ENCODE measurements at places on chromosomes 16 and 17. TPM values are rescaled to one million over a fixed set of nuclear protein-coding genes. Genes with fewer than 3 reads are reported as not detected.

KLHL10 gene
- total RNA-seq = not detected

GLYR1 gene
- total RNA-seq = 40.2 TPM

SLC52A1 gene
- not detected for total RNA-seq

DHRS7C gene
- not detected for total RNA-seq

DLX4 gene
- 0.53 TPM for total RNA-seq

KRTAP9-2 gene
- total RNA-seq = not detected

CDRT15 gene
- not detected for total RNA-seq

NTN1 gene
- 0.32 TPM for total RNA-seq

APOBR gene
- total RNA-seq = 0.05 TPM

KREMEN2 gene
- 4.1 TPM for total RNA-seq

CCL8 gene
- total RNA-seq = not detected

G6PC1 gene
- total RNA-seq = not detected

MT1G gene
- not detected for total RNA-seq

SCPEP1 gene
- total RNA-seq = 34.1 TPM

CLEC19A gene
- not detected for total RNA-seq

RRAD gene
- 0.68 TPM for total RNA-seq

TPPP3 gene
- 0.64 TPM for total RNA-seq

NDUFAF8 gene
- 147 TPM for total RNA-seq

KCNH6 gene
- total RNA-seq = not detected

NPW gene
- total RNA-seq = 1.5 TPM

ZP2 gene
- total RNA-seq = not detected

HAGHL gene
- 41.0 TPM for total RNA-seq

CHD9NB gene
- total RNA-seq = 0.30 TPM

SMIM5 gene
- total RNA-seq = 1.2 TPM

RAB11FIP4 gene
- total RNA-seq = 1.4 TPM

GFAP gene
- 0.23 TPM for total RNA-seq

EPX gene
- not detected for total RNA-seq

CLDN9 gene
- not detected for total RNA-seq

FOXC2 gene
- 9.2 TPM for total RNA-seq

GLIS2 gene
- total RNA-seq = 2.9 TPM

CEP112 gene
- 1.6 TPM for total RNA-seq

GJD3 gene
- not detected for total RNA-seq

NOB1 gene
- 60.7 TPM for total RNA-seq

C16orf96 gene
- not detected for total RNA-seq

ARHGAP27 gene
- 13.4 TPM for total RNA-seq

DPEP1 gene
- total RNA-seq = 0.60 TPM

MYH13 gene
- not detected for total RNA-seq

Data from A375 (cell line).